ENCODE measurements at places on chromosomes 2 and 18.

- no peaks in the 10 kb centered on the region for H3K27me3 ChIP-seq
- H3K4me3 ChIP-seq, result no peak overlapping the region
- H3K4me1 ChIP-seq, result peaks cover 21% of the 10 kb centered on the region
Observed at GRCh38 chr2:102194609-102195268, 7.9 kb downstream of the IL1RL2 start.

DNA sequence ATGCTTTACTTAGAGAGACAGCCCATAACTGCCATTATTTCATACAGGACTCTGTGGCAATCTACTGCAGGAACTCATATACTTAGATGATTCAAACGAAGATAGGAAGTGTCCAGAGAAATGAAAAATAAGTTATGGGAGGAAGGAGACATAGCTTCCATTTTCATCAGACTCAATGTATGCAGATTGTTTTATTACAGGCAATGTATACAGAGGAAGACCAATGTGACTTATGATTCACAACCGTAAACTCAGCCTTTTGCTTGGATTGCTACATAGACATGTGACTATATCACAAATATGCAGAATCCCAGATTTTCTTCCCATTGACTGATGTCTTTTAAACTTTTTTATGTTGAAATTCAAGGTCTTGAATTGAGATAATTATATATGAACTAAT lies 793.4 kb downstream of the SATB2 start:
- DNase-seq, result no peak
- no peaks in the 10 kb centered on the region for H3K27me3 ChIP-seq
- no peak overlapping the region for H3K27ac ChIP-seq
- H3K4me1 ChIP-seq, result no peaks in the 10 kb centered on the region

DNA sequence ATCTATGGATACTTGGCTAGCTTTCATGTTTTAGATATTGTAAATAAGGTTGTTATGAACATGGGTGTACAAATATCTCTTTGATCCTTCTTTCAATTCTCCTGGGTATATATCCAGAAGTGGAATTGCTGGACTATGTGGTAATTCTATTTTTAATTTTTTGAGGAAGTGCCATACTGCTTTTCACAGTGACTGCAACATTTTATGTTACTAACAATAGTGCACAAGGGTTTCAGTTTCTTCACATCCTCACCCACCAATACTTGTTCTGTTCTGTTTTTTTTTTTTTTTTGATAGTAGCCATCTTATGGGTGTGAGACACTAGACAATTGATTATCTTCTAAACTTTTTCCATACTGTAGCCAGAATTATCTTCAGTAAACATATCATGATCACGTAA lies 17.3 kb upstream of the NEUROD1 start:
- no peak overlapping the region for H3K27ac ChIP-seq
- no peaks in the 10 kb centered on the region for H3K4me1 ChIP-seq
- no peaks in the 10 kb centered on the region for H3K36me3 ChIP-seq
- H3K27me3 ChIP-seq, result no peaks in the 10 kb centered on the region
- H3K4me3 ChIP-seq, result no peak overlapping the region

DNA sequence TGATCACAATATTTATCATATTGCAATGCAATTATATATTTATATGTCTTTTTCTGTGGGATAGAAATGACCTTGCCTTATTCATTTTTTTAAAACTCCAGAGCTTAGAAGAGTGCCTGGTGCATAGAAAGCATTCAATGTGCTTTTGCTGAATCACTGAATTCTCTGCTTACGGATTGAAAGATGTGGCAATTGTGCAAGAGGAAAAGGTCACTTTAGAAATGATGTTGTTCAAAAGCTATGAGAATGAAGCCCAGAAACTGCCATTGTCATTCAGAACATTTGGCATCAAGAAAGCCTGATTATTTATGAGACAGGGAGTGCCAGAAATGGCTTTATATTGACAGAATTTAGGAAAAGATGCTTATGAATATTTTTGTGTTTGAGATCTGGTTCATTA lies 678.6 kb upstream of the CDH2 start:
- no peaks in the 10 kb centered on the region for H3K36me3 ChIP-seq
- H3K27me3 ChIP-seq, result no peaks in the 10 kb centered on the region
- H3K4me1 ChIP-seq, result peaks cover 8% of the 10 kb centered on the region
- no peak for DNase-seq

DNA sequence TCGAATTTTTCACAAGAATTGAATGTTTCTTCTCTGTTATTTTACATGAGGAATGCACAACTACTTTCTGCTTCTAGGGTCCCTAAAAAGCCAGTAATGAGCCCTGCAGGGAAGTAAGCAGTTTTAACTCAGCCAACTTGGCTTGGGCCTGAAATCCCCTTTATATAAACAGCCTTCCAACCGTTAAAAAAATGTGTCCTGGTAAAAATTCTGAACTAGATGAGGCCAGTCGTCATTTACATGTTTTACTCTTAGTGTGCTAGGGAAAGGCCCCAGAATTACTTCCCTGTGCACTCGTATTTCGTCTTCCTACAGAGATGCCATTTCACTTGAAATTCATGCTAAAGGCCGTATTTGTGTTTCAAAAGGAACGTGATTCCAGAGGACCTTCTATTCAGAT lies 42.4 kb upstream of the RPE start:
- H3K36me3 ChIP-seq, result no peaks in the 10 kb centered on the region
- H3K27me3 ChIP-seq, result no peaks in the 10 kb centered on the region
- no peak for DNase-seq
- H3K27ac ChIP-seq, result no peak overlapping the region

DNA sequence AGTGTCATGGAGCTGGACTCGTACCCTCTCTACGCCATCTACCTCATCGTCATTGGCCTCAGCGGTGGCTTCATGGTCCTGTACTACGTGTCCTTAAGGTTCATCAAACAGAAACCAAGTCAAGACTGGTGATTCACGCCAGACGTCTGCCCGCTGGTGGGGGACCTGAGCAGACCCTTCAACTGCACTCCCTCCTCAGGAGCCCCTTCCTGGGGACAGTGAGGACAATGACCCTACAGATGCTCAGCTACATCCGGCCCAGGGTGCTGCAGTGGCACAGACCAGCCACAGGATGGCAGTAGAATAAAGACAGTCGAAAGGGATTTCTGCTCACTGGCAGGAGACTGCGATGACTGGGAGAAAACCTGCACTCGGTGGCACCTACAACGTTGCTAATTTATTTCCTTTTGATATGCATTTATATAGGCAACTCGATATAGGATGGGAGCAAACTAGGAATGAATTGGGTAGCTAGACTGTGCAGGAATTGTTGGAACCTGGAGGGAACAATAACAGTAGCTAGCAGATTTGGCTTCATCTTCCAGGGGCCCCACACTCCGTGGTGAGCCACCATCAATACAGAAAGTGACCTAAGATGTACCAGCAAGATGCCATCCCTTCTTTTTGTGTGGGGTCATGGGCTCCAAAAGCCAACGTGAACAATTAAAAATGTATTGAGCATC lies 39.2 kb downstream of the ABCG8 start:
- peaks cover 4% of the 10 kb centered on the region for H3K36me3 ChIP-seq
- peak; percentile 78 for DNase-seq
- H3K4me3 ChIP-seq, result no peak overlapping the region

DNA sequence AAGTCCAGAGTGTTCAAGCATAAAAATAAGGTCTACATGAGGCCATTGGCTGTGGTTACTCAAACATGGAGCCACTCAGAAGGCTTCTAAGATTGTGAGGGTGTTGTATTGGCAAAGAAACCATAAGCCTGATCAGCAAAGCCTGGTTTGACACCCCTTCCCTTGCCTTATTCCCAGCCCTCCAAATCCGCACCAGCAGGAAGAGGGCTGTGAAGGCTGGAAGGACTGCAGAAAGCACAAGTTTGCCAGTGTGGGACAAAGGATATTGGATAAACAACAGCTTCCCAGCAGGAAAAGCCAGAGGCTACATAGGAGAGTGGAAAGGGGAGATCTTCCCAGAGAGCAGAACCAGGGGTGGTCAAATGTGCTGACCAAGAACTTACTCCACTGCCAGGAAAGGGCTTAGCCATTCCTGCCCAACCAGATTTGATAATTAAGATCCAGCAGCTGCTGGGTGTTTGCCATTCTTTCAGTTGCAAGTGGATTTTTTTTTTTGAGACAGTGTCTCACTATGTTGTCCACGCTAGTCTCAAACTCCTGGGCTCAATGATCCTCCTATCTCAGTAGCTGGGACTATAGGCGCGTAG lies 1.5 kb upstream of the PRKAG3 start:
- peaks cover 55% of the 10 kb centered on the region for H3K27me3 ChIP-seq
- peaks cover 22% of the 10 kb centered on the region for H3K4me1 ChIP-seq
- no peak for DNase-seq
- no peak overlapping the region for H3K27ac ChIP-seq

DNA sequence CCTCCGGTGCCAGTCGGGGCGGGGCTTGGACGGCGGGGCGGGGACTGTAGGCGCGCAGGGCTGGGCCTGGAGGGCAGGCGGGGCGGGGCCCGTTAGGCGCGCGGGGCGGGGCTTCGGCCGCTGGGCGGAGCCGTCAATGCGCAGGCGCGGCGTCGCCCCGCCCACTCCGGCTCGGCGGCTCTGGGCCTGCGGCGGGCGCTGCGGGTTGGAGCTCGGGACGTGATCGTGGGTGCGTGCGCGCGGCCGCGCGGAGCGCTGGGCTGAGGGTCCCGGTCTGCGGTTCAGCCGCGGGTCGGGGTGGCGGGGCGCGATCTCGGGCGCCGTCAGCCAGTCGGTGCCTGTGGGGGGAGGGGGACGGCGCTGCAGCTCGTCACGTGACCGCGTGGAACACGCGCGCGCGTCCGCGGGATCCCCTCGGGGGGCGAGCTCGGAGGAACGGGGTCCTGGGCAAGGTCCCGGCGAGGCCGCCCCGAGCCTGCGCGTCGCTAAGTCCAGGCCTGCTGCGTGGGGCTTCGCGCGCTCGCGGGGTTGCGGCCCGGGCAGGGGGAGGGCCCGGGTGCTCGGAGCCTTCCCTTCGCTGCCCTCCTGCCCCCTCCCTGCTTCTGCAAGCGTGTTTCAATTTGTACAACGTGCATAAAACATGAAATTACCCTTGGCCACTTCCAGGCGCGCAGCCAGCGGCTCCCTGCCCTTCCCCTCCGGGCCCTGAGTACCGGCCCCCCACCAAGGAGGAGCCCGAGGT lies at the start of gene D2HGDH:
TSS of gene D2HGDH (plus strand) at position 164 of the 742 bp plus-strand sequence. CDS start 595 bp downstream, outside the sequence.
- H3K4me3 ChIP-seq, result peak within 1 kb of the TSS; percentile 70
- DNase-seq, result peak; percentile 96
- H3K27me3 ChIP-seq, result no peaks in the 10 kb centered on the region
- H3K36me3 ChIP-seq, result peaks cover 40% of the 10 kb centered on the region
- H3K4me1 ChIP-seq, result peaks cover 8% of the 10 kb centered on the region

GRCh38 chr18:49024804-49025421 lies 74.1 kb upstream of the SMAD7 start:
- no peaks in the 10 kb centered on the region for H3K4me1 ChIP-seq
- H3K4me3 ChIP-seq, result no peak overlapping the region
- no peak for DNase-seq
- H3K27me3 ChIP-seq, result no peaks in the 10 kb centered on the region

DNA sequence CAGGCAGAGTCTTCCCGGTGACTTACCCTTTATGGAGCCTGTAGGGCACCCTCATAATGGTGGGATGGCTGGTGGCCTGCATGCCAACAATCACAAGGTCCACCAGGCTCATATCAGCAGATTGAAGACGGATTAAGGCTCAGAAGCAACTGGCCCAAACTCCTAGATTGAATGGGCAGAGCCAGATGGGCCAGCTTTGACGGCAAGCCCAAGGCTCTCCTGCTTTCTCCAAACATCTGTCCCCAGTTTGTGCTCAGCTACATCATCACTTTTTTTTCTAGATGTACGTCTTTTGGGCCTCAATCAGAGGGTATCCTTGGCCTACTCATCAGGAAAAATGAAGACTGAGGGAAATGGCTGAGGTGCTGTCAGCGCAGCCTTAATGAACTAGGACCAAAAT lies 114.6 kb downstream of the VIT start:
- no peak for DNase-seq
- H3K27me3 ChIP-seq, result peaks cover 17% of the 10 kb centered on the region
- H3K4me3 ChIP-seq, result no peak overlapping the region

Measured in Calu3 (cell line).